ENCODE measurements at places on chromosomes 3 and 15. TPM values are rescaled to one million over a fixed set of nuclear protein-coding genes. Genes with fewer than 3 reads are reported as not detected.

The CCR9 gene
- 0.10 TPM for total RNA-seq

- H3K27ac ChIP-seq: peak overlapping the region; percentile 63
- H3K4me3 ChIP-seq: peak overlapping the region; percentile 3
- no peaks in the 10 kb centered on the region for H3K36me3 ChIP-seq
- H3K4me1 ChIP-seq: peaks cover 10% of the 10 kb centered on the region
- H3K27me3 ChIP-seq: no peaks in the 10 kb centered on the region
Measured at GRCh38 chr15:45637552-45638033, 2.8 kb downstream of the SQOR start.

The LRRC31 gene
- not detected for total RNA-seq

DNA sequence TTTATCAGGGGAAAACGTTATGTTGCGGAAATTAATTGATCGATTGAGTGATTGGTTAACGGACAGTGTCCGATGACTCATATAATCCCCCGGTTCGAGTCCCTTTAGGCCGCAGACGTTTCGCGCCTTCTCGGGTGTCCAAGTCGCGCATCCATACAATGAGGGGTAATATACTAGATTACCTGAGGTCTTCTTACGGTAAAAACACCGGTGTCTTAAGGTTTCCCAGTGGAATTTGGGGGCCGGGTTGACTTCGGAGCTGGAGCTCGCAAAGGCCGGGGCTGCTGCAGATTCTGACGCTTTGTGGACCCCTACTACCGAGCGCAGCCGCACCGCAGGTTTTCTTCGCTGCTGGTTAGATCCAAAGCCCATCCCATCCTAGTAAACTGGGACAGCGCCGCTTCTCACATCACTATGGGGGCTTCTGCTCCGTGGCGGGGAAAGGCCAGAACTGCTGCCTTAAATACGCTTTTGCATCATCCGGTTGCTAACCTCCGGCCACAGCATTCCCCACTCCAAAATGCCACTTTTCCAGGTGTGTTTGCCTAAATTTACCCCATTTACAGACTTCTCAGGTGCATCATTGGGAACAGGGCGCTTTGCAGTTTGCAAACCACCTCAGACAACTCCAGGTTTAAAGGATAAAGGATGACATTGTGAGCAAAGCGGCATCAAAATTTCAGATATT lies 858 bp upstream of the SACM1L start:
- H3K27me3 ChIP-seq: no peaks in the 10 kb centered on the region
- peak overlapping the region; percentile 56 for H3K4me3 ChIP-seq
- peaks cover 5% of the 10 kb centered on the region for H3K4me1 ChIP-seq
- H3K36me3 ChIP-seq: no peaks in the 10 kb centered on the region
- DNase-seq: peak; percentile 45

The POTEB2 gene
- total RNA-seq: not detected

The GUCA1C gene
- not detected for total RNA-seq

The MYH15 gene
- 0.10 TPM for total RNA-seq

DNA sequence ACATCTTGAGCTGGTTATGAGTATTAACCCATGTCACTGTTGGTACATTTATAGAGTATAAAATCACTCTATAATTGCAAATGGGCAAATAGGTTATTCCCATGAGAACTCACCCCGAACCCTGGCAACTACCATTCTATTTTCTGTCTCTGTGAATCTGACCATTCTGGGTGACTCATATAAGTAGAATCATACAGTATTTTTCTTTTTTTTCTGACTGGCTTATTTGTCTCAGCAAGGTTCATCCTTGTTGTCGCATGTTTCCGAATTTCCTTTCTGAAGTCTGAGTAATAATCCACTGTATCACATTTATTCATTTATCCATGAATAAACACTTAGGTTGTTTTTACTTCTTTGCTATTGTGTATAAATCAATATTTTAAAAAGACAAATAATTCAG lies 59.9 kb upstream of the CHRM5 start:
- H3K27ac ChIP-seq: no peak overlapping the region
- DNase-seq: no peak
- H3K4me1 ChIP-seq: no peaks in the 10 kb centered on the region
- no peak overlapping the region for H3K4me3 ChIP-seq
- no peaks in the 10 kb centered on the region for H3K36me3 ChIP-seq

DNA sequence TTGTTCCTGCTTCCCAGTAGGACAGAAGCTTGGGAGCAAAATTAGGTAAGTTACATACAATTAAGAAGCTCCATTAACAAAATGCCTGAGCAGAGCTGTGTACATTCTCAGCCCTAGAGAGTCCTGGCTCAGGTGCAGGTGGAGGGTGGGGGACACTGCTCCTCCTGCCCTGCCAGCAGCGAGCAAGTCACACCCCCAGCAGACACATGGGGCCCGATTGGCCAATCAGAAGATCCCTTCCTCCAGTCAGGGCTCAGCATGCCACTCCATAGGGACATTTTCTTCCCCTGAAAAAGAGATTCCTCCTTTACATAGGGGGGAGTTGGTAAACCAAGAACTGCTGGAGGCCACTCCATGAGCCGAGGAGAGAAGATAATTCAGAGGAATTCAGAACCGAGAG lies 62.1 kb downstream of the PLXNA1 start:
- no peaks in the 10 kb centered on the region for H3K4me1 ChIP-seq
- H3K27me3 ChIP-seq: no peaks in the 10 kb centered on the region
- no peak overlapping the region for H3K27ac ChIP-seq
- no peak overlapping the region for H3K4me3 ChIP-seq
- no peak for DNase-seq

DNA sequence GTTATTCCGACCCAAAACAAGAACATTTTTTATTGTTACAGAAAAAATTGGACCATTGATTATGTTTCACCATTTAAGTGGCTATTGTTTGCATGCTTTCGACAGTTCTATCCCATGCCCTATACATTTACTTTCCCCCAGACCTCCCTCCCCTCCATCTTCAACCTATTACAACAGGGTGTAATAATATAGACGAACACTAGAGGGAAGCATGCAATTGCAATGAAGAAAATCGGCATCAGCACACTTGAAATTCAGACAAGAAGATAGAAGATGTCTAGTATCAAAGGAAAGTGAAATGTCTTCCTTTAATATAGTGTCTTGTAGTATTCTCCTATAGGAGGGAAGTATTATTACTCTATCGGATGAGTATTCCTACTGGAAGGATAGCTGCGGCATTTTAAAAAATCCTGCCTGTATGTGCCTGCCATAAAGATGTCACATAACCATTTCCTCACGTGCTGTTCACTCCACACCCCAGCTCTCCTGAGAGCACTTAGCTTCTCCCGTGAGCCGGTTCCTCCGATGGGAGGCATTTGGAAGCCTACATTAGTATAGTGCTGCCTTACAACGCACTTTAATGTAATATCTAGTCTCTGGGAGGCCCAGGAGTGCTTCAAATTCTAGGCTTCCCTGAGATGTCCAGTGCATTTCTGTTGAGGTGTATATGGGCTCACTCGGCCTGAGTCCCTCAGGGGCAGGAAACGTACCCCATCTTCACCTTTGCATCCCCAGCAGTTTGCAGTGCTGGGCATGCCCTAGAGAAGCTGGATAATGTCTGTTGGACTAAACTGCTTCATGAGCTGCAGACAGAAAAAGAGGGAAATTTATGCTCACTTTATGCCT lies 17.8 kb upstream of the ERICH6 start:
- H3K4me1 ChIP-seq: no peaks in the 10 kb centered on the region
- no peak for DNase-seq
- no peaks in the 10 kb centered on the region for H3K36me3 ChIP-seq
- no peak overlapping the region for H3K27ac ChIP-seq
- peak overlapping the region; percentile 0 for H3K4me3 ChIP-seq

- no peak for DNase-seq
- no peaks in the 10 kb centered on the region for H3K36me3 ChIP-seq
- H3K4me1 ChIP-seq: no peaks in the 10 kb centered on the region
- H3K27ac ChIP-seq: no peak overlapping the region
- H3K27me3 ChIP-seq: no peaks in the 10 kb centered on the region
Measured at GRCh38 chr15:86183596-86184491, 104.2 kb downstream of the AGBL1 start.

The RGMA gene
- total RNA-seq: 23.6 TPM

- H3K4me1 ChIP-seq: no peaks in the 10 kb centered on the region
- H3K36me3 ChIP-seq: no peaks in the 10 kb centered on the region
- no peak for DNase-seq
- H3K27me3 ChIP-seq: no peaks in the 10 kb centered on the region
- H3K4me3 ChIP-seq: no peak overlapping the region
Measured at GRCh38 chr3:42226470-42227425, 39.2 kb downstream of the CCK start.

GRCh38 chr15:68399096-68400065 lies 32.6 kb downstream of the ITGA11 start:
- no peak for DNase-seq
- H3K36me3 ChIP-seq: no peaks in the 10 kb centered on the region
- no peaks in the 10 kb centered on the region for H3K4me1 ChIP-seq
- no peak overlapping the region for H3K4me3 ChIP-seq

The PAQR5 gene
- 0.78 TPM for total RNA-seq

DNA sequence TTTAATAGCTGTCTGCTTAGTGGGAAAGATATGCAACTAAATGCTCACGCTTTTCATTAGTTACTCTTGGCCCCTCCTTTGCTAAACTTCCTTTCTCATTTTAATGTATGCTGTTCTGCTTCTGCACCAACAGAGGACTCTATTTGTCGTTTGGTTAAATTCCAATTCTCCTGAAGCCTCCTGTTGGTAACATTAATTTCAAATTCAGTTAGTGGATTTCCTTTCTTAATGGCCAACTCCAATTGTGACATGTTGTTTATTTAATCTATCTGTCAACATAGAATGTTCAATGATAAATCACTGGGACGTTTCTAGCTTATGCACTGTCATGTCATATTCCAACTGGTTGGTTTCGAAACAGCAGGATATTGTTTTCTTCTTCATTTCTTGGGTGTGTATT lies 467.4 kb upstream of the BCHE start:
- H3K27me3 ChIP-seq: no peaks in the 10 kb centered on the region
- H3K27ac ChIP-seq: no peak overlapping the region
- DNase-seq: no peak
- no peaks in the 10 kb centered on the region for H3K36me3 ChIP-seq

DNA sequence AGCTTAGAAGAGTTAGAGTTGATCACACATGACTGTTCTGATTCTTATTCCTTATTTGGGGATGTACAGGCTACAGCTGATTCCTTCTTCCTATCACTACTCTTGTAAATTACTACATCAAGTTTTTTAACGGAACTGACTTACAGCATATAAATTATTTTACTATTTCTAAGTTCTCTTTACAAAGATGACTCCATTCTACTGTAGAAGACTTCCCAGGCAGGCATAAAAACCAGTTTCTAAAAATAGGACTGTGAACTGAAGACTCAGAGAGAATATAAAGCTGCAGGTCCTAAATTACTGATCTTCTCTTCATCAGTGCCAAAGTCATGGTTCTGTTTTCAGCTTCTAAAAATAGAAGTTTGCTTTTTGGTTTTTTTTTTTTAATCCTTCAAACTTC lies 38.9 kb downstream of the ANO10 start:
- DNase-seq: no peak
- peaks cover 1% of the 10 kb centered on the region for H3K4me1 ChIP-seq
- H3K27me3 ChIP-seq: no peaks in the 10 kb centered on the region
- no peak overlapping the region for H3K4me3 ChIP-seq

DNA sequence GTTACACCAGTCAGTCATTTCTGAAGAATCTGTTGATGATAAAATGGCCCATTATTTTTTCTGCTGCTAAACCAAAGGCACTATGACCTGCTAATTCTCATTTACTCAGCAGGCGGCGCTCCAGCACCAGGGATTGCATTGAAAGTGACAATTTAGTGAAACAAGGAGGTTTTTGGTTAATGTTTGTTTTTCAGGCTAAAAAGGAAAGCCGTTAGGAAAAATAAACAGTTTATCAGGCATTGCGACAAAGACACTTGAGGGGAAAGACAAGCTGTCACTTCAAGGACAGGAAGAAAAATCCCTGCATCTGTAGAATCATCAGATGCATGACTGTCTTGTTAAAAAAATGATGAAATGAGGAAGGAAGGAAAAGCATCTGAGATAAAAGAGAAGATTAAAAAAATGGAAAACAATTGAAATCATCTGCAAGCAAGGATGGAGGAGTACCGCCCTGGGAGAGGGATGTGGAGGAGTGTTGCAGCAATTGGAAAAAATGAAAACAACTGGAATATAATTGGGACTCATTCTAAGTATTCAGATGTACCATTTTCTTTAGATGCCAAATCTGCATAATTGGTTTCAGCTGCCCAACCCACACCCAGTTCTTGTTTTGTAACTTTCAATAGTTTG lies 54.0 kb downstream of the NR1D2 start:
- peaks cover 1% of the 10 kb centered on the region for H3K4me1 ChIP-seq
- no peak overlapping the region for H3K4me3 ChIP-seq
- no peaks in the 10 kb centered on the region for H3K27me3 ChIP-seq

DNA sequence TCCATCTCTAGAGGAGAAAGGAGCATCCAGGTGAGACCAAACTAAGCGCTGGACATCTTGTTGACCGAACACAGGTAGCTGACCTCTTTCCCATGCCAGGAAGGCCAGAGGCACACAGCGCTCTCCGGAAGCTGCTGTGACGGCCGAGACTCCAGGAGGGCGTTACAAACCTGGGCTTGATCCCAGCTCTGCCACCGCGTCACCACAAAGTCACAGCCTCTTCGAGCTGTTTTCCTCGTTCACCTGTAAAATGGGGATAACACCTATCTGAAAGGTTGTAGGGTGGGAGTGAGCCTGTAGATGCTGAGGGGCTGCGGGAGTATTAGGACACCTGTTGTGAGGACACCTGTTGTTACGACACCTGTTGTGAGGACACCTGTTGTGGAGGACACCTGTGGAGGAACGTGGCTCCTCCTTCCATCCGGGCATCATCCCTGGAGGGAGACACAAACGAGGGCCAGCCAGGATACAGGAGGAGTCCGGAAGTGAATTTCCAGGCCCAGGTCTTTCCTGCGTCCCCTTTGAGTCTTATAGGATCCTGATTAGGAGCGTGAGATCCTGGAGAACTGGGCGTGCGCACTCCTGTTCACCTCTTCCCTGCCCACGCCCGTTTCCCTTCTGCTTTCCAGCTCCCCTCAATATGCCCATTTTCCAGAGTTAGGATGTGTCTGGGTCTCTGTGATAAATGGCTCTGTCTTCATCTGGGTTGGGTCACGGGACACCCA lies 2.3 kb upstream of the MUC4 start:
- H3K27me3 ChIP-seq: no peaks in the 10 kb centered on the region
- H3K4me3 ChIP-seq: no peak overlapping the region
- H3K36me3 ChIP-seq: no peaks in the 10 kb centered on the region
- H3K4me1 ChIP-seq: no peaks in the 10 kb centered on the region
- H3K27ac ChIP-seq: no peak overlapping the region
- DNase-seq: no peak

DNA sequence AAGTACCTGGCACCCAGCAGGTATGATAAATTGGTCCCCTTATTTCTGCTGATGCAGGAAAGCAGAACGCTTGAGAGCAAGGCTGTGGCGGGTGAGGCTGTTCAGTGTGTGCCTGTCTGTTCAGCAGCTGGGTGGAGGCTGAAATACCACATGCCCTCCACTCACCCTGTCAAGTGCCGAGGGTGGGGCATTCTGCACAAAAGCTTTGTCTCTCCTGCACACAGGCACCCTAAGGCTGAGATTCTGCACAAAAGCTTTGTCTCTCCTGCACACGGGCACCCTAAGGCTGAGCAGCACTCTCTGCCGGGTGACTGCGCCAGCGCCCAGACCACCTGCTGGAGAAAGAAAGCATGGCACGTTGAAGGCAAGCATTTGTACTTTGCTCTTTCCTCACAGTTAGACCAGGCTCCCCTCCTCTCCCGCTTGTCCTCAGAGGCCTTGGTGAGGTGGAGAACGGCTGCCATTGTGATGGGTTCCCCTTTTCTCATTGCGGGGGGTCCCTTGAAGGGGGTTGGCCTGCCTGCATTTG lies 97.5 kb downstream of the BDH1 start:
- no peak overlapping the region for H3K4me3 ChIP-seq
- H3K27me3 ChIP-seq: no peaks in the 10 kb centered on the region
- H3K36me3 ChIP-seq: no peaks in the 10 kb centered on the region
- no peak overlapping the region for H3K27ac ChIP-seq
- no peaks in the 10 kb centered on the region for H3K4me1 ChIP-seq

The A4GNT gene
- total RNA-seq: not detected

Data from ovary (tissue), 10 donors.